NT2/D1 (cell line): ENCODE measurements at places on chromosomes 6 and 20.

DNA sequence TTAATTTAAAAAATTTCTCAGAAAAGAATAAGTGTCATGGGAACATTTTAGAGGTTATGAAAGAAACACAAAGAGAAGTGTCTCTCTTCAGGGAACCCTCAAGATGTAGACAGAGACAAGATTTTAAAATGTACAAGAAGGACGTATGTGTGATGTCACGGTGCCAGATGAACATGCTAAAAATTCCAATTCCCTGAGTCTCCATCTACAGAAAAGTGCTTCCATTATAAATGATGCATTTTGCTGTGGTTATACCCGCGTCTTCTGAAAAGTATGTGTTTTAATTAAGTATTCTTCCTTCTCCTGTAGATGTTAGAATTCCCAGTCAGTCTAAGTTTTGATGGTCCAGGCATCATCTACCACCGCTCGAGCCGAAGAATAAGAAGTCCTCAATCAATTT, 489.1 kb downstream of the PREX1 start:
- no peak for DNase-seq

DNA sequence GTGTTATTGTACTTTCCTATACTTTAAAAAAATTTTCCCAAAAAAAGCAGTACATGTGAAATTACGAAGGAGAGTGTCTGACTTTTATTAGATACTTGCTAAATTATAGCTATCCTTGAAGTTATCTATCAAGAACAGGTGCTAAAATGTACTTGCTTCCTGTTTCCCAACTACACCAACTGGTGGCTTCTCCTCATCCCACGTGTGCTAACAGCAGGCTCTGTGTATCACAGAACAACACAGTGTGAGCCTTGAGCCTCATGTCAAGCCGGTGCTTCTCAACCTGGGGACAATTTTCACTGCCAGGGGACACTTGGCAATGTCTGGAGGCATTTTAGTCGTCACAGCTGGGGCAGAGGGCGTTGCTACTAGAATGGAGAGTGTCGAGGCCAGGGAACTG, 36.2 kb upstream of the CDYL start:
- DNase-seq: no peak

DNA sequence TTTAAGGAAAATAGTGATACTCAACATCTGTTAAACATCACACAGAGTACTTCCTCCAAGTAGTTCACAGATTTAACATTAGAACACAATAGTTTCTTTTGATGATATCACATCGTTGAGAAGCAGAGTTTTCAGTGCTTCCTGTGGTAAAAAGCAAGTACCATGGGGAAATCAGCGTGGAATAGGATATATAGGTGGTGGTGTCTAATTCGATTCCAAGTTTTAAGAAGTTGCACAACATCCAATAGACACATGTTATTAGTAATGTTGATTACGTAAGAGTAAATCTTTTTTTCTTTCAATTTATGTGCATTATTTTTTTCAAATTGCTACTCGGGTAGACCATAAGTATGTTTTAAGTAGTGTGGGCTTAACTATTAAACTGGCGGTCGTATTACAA, 360.7 kb downstream of the NKAIN2 start:
- no peak for DNase-seq

DNA sequence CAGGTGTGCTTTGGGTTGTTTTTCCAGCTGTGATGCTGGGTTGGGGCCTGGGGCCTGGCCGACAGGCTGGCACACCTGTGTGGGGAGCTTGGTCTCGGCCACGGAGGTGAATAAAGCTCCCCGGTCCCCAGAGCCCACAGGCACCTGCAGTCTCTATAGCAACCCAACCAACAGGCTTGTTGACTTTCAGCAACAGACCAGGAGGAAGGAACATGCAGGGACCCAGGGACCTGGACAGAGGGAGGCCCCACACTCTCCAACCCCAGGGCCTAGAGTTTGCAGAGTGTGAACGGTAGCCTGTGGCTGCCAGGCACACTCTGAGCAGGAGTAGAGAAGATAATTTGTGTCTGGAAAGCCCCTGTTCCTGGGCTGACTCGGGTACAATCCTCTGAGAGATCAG, 14.6 kb upstream of the SYNJ2 start:
- no peak for DNase-seq

DNA sequence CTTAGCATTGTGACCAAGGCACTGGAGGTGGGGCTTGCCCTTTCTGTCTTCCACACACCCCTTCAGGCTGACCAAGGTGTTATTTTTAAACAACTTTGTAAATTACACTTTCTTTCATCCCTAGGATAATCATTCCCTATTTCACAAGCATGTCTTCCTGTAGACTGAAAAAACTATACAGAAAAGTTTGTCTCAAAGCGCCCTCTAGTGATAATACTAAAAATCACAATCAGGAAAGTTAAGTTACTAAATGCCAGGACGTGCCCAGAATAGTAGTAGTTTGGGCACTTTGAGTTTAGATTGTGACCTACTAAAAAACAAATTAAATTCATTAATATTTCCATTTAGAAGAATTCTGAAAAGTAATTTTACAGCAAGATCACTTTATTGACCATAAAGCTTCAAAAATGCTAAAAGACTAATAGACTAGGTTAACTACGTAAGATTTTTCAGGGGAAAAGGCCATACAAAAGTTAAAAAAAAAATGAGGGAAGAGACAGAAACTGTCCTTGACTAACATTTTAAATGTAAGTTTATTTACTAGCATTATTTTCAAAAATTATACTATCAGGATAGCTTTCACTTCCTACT, 123.3 kb upstream of the DUSP22 start:
- no peak for DNase-seq

GRCh38 chr6:90285611-90286381, 10.8 kb downstream of the BACH2 start:
- DNase-seq: no peak

DNA sequence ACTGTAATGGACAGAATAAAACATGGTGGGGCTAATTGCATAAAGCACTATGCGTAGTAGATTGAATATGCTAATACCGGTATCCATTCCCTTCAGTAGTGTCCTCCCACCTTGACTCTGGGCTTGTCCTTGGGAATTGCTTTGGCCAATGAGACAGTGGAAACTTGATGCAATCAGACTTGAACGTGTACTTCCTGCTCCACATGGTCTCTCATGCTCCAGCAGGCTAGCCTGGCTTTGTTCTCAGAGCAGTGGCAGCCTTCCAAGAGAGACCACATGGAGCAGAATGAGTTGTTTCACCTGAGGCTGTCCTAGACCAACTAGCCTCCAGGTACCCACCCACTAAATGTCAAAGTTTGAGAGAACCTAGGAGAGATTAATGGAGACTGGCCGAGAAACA, 37.0 kb upstream of the BTBD3 start:
- DNase-seq: no peak

DNA sequence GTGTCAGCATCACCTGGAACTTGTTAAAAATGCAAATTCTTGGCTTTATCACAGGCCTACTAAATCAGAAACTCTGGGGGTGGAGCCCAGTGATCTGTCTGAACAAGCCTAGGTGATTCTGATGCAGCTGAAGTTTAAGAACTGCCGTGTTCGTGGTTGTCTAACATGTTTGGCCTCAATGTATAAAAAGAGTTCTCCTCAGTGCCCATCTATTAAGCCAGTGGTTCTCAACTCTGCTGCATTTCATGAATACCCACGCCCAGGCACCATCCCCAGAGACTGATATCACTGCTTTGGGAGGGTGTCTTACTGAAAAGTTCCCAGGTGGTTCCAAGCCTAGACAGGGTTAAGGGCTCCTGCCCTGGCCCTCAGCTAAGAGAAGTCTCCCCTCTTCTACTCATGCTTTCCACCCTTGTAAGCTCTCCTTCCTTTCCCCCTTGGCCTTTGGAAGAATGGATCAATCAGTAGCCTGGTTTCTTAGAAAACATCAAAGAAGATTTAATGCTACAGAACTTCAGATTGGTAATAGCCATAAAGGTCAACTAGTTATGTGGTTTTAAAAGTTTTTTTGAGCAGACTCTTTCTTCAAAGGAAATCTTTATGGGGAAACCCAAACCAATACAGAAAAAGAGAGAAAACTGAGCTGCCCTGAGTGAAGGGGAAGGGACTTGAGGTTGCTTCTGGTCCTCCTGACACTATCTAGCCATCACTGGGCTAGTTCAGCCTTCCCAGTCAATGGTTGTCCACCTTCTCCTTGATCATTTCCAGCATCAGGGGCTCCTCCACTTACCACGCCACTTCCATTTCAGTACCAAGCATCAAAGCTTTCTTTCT, 38.9 kb upstream of the TNFAIP3 start:
- DNase-seq: no peak

DNA sequence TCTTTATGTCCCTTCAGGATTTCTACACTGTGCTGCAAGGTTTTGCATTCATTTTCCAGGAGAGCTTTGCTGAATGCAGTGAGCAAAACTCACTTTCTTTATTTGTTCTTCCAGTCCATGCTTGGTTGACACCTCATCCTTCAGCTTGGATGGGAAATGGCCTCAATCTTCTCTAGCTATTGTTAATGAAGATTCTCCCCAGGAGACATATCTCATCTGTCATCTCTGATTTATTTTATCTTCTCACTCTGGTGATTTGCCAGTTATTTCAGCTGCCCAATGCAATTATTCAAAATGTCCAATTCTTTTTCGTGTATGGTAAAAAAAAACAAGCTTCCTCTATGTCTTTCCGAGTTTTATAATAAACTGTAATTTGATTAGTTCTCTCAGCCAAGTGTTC, 77.9 kb upstream of the PAK5 start:
- DNase-seq: no peak

DNA sequence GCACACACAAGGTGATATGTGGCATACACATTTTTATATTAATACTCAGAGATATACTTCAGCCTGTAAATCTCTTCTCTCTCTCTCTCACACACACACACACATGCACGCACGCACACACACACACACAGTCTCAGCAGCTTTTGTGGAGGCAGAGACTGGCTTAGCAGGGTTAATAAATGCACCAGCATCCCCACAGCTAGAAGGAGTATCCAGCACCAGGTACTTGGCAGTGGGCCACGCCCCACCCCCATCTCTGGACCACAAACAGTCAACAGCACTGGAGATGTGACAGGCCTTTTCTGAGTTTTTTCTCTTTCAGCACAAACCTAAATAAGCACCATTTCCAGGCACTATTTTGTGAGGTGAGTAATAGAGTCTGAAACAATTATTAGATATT, 47.3 kb upstream of the LRFN2 start:
- DNase-seq: no peak

DNA sequence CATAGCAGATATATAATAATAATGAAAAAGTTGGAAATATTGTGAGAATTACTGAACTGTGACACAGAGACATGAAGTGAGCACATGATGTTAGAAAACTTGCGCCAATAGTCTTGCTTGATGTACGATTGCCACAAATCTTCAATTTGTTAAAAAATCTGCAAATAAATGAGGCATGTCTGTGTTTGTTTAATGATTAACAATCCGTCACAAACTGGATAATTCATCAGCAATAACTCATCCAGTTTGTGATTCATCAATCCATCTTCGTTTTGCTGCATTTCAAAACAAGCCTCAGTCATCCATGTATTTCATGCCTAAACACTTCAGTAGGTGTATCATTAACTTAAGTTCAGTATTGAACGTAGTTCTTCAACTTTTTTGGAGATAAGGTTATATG, 25.5 kb upstream of the SMIM26 start:
- DNase-seq: no peak

DNA sequence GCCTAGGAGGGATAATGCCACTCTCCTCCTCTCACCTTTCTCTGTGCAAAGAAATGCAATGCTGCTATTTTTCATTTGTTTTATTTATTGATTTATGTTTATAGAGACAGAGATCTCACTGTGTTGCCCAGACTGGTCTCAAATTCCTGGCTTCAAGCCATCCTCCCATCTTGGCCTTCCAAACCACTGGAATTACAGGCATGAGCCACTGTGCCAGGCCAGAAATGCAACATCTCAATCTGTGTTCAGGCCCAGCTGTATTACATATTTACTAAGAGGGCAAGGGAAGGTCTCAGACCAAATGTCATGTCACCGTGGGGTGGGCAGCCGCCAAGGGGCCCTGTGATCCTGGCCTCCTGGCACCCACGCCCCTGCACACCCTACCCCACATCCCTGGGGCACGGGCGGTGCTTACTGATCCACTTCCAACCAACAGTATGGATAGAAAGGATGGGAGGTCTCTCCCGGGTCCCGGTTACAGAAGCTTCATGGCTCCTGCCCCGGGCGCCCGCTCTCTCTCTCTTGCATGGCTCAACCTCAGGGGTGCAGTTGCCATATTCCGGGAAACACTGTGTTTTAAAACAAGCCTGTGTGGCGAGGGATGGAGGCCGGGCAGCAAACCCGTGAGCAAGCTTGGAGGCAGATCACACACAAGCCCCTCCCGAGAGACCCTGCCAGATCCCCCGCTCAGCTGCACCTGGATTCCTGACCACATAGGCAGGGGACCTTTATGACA, 111.8 kb downstream of the AGPAT4 start:
- DNase-seq: no peak

- DNase-seq: peak; percentile 43
Observed at GRCh38 chr20:38649275-38649891, 47.8 kb downstream of the ARHGAP40 start.

DNA sequence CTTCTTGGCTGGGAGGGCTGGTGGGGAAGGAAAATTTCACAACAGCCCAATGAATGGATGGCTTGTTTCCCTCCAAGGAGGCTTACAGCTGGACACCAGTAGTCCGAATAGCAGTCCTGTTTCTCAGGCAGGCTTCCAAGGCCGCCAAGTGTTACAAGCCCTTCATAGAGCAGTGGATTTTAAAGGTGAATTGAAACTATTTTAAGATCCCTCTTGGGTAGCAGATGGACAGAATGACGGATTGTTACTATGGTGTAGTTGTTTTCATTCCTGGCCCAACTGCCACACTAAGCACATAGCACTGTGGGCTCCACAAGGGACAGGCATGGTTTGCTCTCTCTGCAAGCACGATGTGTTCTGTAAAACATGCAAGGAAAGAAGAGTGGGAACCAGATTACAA, 203.3 kb upstream of the TAB2 start:
- no peak for DNase-seq

- no peak for DNase-seq
Observed at GRCh38 chr20:4812641-4813075, 90.9 kb downstream of the PRND start.

GRCh38 chr20:3740615-3741301, 8.3 kb downstream of the HSPA12B start:
- DNase-seq: no peak

GRCh38 chr6:16184129-16184528, 54.3 kb upstream of the GMPR start:
- DNase-seq: no peak

- DNase-seq: no peak
Observed at GRCh38 chr6:14569394-14569793, 451.8 kb downstream of the CD83 start.
